Umbilical cord (tissue), 2 donors: ENCODE measurements at places on chromosomes 6 and 20. TPM values are rescaled to one million over a fixed set of nuclear protein-coding genes. Genes with fewer than 3 reads are reported as not detected.

The RAET1L gene
- total RNA-seq = not detected

DNA sequence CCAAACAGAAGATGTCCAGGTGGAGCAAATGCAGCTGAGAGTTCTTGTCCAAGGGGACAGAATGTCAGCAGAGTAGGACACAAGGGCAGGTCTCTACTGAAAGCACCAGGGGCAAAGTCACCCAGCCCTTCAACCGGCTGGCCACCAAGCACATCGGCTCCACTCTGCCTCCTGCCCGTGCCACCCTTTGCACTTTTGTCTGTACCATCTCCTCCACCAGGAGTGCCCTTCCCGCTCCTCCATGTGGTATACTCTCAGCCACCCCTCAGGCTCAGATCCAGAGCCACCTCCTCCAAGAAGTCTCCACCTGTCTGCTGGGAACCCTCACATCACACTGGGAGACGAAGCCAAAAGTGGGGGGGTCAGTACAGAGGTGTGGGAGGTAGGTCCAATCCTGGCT lies 4.1 kb upstream of the HSPA12B start:
- DNase-seq = no peak

GRCh38 chr6:17983730-17984129 lies 3.7 kb downstream of the KIF13A start:
- no peak for DNase-seq

- peak; percentile 52 for DNase-seq
These were observed 209.4 kb upstream of the LRFN2 start for GRCh38 chr6:40796260-40797221.

- DNase-seq = peak; percentile 82
These were observed 367 bp upstream of the PCIF1 start for GRCh38 chr20:45934046-45934585.

GRCh38 chr20:58684291-58684690 lies 8.3 kb upstream of the NPEPL1 start:
- no peak for DNase-seq

DNA sequence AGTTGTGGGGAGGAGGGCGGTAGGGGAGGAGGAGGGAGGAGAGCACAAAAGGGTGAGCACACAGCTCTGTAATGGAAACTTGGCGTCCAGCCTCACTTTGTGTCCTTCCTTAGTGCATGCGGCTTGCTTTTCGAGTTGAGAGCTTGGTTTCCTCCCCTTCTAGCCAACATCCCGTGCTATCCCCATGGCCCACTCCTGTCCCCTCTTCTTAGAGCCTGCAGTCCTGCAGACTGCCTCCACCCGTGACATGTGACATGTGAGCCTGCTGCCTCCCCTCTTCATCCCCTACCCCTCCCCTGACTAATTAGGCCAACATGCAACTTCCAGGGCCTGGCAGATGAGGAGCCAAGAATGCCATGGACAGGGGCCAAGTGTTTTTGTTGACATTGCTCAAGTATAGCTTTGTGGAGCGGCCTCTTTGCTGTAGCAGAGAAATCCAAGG lies 63.2 kb downstream of the SLC24A3 start:
- DNase-seq = peak; percentile 54
